ENCODE measurements at places on chromosomes 2 and 18. TPM values are rescaled to one million over a fixed set of nuclear protein-coding genes. Genes with fewer than 3 reads are reported as not detected.
A peak's percentile ranks its signal among the peaks of the same experiment; 100 is the strongest.

GRCh38 chr2:85911814-85912692 is 23.3 kb upstream of the ST3GAL5 start:
- H3K4me1 ChIP-seq = peaks cover 5% of the 10 kb centered on the region
- H3K36me3 ChIP-seq = no peaks in the 10 kb centered on the region
- peak; percentile 49 for DNase-seq
- no peak overlapping the region for H3K4me3 ChIP-seq
- H3K27ac ChIP-seq = no peak overlapping the region

- DNase-seq = no peak
- peaks cover 61% of the 10 kb centered on the region for H3K4me1 ChIP-seq
- no peaks in the 10 kb centered on the region for H3K36me3 ChIP-seq
- H3K27me3 ChIP-seq = no peaks in the 10 kb centered on the region
- H3K4me3 ChIP-seq = no peak overlapping the region
These were observed 43.2 kb upstream of the CAB39 start for GRCh38 chr2:230669386-230669950.

DNA sequence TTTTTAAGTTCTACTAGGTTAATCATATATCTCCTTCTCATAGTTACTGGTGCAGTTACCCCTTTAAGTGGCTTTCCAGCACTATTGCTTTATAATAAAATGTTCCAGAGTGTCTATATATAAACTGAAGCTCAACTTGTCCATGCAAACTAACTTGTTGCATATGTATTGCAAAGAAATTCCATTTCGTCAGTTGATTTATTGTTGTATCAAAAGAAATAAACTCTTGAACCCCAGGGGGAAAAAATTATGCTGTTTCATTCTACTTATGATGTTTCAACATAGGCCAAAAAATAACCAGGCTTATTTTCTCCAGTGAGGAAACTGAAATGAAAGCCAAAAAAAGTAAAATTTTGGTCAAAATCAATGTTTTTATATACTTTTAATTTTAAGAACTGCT is 491.9 kb downstream of the NR4A2 start:
- H3K4me3 ChIP-seq = no peak overlapping the region
- DNase-seq = no peak
- H3K27me3 ChIP-seq = no peaks in the 10 kb centered on the region
- no peaks in the 10 kb centered on the region for H3K4me1 ChIP-seq

- no peak for DNase-seq
- H3K4me3 ChIP-seq = no peak overlapping the region
These were observed 696.5 kb downstream of the NRXN1 start for GRCh38 chr2:50335433-50335832.

DNA sequence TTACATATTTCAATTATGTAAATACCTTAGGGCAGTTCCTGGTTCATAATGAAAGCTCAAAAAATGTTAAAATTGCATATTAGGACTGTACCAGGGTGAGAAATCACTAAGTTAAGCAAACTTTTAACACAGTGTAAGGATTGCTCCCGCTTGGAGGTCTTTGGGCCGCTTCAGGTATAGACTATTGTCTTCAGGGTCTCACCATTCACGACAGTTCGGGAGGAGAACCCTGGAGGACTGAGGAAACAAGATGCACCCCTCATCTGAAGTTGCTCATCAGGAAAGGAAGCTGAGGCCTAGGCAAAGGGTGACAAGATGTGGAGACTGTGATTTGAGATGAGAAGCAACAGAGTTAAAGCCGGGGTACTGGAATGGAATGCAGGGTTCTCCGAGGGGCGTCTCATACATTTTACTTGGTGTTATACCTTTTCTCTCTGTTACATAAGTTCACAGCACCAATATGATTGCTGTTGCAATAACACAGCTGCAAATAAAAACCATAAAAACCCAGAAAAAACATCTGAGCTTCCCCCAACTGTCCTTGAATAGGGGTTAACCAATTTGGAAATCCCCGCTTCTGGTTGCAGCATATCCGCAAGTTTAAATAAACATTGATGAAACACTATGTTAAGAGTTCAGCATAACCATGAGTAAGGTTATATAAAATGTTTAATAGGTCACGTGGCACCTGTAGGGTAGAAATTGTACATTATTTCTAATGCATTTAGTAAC is 40.1 kb downstream of the FBXO48 start:
- H3K4me3 ChIP-seq = no peak overlapping the region
- no peaks in the 10 kb centered on the region for H3K27me3 ChIP-seq
- peaks cover 17% of the 10 kb centered on the region for H3K4me1 ChIP-seq
- H3K36me3 ChIP-seq = no peaks in the 10 kb centered on the region
- H3K27ac ChIP-seq = peak overlapping the region; percentile 72

- H3K27me3 ChIP-seq = no peaks in the 10 kb centered on the region
- no peak overlapping the region for H3K4me3 ChIP-seq
- no peaks in the 10 kb centered on the region for H3K36me3 ChIP-seq
- H3K27ac ChIP-seq = no peak overlapping the region
These were observed 309.7 kb downstream of the RAD51AP2 start for GRCh38 chr2:17208511-17208910.

DNA sequence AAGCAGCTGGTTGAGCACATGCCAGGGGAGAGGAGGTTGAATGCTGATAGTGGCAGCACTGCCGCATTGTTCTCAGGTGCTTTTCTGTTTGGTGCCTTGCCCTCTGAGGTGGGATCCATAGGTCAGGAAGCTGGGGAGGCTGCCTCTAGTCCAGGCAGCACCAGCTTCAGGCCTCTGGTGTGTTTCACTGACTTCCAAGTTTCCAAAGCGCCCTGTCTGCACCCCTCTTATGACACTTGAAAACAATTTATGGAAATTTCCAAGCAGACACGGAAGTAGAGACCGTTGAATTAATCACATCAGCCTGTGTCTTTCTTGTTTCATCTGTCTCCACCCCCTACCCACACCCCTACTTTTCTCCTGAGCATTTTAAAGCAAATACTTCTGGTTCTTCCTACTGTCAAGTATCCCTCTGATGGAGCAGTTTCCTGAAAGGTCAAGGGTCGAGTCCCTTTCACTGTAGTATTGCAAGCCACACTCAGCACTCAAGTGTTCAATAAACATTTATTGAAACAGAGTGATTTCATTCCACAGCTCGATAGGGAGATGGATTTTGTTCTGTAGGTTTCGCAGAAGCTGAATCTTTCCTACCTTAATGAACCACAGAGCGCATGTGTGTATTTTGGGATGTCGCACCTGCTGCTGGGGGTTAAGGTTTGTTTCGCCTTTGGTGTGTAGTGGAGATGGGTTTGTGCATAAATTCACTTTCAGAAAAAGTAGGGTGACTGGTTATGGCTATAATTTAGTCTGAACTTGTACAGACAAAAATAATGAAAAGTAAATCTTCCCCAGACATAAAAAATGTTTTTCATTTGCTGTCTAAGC is 21.4 kb downstream of the DGKD start:
- DNase-seq = no peak
- H3K27me3 ChIP-seq = no peaks in the 10 kb centered on the region
- peaks cover 13% of the 10 kb centered on the region for H3K4me1 ChIP-seq
- no peak overlapping the region for H3K4me3 ChIP-seq
- no peak overlapping the region for H3K27ac ChIP-seq
- H3K36me3 ChIP-seq = peaks cover 15% of the 10 kb centered on the region

DNA sequence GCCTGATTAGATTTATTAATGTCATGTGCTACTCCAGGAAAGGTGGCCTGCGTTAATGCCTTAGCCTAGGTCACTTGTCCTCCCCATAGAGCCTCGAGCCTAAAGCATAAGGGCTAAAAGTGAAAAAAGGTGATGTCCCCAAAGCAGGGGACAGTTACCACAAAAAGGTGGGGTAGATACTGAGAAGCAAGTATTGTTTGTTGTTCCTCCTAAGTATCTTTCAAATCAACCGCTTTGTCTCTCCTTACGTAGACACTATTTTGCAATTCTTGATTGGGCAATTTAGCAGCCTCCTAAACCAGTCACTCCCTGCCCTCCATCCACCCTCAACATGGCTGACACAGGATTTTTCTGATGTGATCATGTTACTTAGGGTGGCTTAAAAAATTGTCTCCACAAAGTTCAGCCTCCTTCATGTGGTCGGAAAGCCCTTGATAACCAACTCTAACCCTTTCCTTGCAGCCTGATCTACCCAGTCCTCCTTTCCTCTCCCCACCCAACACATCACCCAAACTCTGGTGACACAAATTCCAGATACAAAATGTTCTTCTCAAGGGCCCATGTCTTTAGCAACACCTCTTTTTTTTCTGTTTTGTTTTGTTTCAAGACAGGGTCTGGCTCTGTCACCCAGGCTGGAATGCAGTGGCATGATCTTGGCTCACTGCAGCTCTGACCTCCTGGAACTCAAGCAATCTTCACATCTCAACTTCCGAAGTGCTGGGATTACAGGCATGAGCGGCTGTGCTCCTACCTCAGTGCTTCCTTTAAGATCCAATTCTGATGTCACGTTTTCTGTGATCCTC is 6.9 kb downstream of the INHA start:
- DNase-seq = no peak
- peaks cover 11% of the 10 kb centered on the region for H3K27me3 ChIP-seq
- H3K4me1 ChIP-seq = no peaks in the 10 kb centered on the region
- no peak overlapping the region for H3K27ac ChIP-seq
- H3K4me3 ChIP-seq = no peak overlapping the region

DNA sequence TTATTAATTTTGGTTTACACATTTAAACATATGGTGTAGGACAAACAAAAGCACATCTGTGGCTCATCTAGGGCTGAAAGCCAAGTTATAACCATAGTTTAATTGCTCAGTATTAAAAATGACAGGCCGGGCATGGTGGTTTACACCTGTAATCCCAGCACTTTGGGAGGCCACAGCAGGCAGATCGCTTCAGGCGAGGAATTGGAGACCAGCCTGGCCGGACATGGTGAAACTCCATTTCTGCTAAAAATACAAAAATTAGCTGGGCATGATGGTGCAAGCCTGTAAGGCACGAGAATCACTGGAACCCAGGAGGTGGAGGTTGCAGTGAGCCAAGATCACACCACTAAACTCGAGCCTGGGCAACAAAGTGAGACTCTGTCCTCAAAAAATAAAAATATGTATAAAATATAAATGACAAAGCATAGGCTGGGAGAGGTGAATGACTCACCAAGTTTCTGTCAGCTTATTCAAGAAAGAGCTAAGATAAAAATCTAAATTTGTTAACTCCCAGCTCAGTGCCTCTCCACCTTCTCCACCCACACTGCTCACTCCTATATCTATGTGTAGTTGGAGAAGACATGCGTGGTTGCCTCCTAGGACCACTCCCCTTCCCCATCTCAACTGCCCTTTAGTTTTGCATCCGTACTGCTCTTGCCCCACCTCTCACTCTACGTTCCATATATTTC is 79.2 kb upstream of the PID1 start:
- H3K4me1 ChIP-seq = no peaks in the 10 kb centered on the region
- no peak overlapping the region for H3K27ac ChIP-seq
- no peak for DNase-seq

DNA sequence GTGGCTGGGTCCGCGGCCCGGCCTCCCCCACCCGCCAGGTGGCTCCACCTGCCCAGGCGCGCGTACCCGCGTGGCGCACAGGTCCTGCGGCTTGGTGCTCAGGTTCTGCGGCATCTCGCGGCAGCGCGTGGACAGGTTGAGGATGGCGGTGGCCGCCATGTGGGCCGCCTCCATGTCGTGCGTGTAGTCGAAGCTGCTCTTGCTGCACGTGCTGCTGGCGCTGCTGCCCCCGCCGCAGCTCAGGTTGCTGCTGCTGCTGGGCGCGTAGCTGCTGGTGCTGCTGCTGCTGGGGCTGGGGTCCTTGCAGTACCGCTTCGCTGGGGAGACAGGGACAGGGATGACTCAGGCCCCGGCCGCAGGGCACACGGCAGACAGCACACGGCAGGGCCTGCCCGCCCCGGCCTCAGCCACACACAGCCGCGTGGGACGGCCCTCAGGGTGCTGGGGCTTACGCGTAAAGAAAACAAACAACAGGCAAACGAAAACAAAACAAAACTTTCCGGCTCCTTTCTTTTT is 147.7 kb upstream of the PXDN start:
- H3K27me3 ChIP-seq = peaks cover 2% of the 10 kb centered on the region
- no peak for DNase-seq
- H3K36me3 ChIP-seq = no peaks in the 10 kb centered on the region
- no peak overlapping the region for H3K27ac ChIP-seq

DNA sequence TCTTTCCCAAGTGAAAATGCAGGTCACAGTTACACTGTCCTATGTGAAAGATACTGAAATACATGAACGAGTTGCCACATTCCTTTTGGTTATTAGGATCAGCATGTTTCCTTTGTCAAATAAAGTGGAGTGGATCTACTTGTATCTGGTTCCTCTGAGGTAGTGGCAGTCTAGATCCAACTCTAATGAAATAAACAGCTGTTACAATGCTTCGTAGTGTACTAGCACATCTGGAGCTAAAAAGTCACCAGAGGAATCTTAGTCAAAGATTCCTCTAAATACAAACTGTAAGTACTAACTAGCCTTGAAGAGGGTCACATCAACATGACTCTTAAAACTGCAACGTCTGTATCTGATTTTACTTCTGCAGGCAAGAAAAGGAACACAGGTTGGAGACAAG is 228.9 kb downstream of the DYM start:
- DNase-seq = no peak
- peaks cover 23% of the 10 kb centered on the region for H3K4me1 ChIP-seq
- no peak overlapping the region for H3K27ac ChIP-seq
- peaks cover 12% of the 10 kb centered on the region for H3K36me3 ChIP-seq

- H3K27me3 ChIP-seq = no peaks in the 10 kb centered on the region
- DNase-seq = no peak
- H3K36me3 ChIP-seq = no peaks in the 10 kb centered on the region
- no peak overlapping the region for H3K27ac ChIP-seq
These were observed 47.8 kb upstream of the FOSL2 start for GRCh38 chr2:28344756-28345373.

GRCh38 chr2:195932-196331 is 67.9 kb downstream of the SH3YL1 start:
- no peak overlapping the region for H3K27ac ChIP-seq
- H3K27me3 ChIP-seq = no peaks in the 10 kb centered on the region
- H3K4me3 ChIP-seq = no peak overlapping the region
- no peak for DNase-seq

GRCh38 chr2:70081221-70081620 is 6.1 kb upstream of the PCBP1 start:
- no peaks in the 10 kb centered on the region for H3K27me3 ChIP-seq
- H3K4me3 ChIP-seq = no peak overlapping the region
- DNase-seq = no peak
- H3K4me1 ChIP-seq = peaks cover 56% of the 10 kb centered on the region

DNA sequence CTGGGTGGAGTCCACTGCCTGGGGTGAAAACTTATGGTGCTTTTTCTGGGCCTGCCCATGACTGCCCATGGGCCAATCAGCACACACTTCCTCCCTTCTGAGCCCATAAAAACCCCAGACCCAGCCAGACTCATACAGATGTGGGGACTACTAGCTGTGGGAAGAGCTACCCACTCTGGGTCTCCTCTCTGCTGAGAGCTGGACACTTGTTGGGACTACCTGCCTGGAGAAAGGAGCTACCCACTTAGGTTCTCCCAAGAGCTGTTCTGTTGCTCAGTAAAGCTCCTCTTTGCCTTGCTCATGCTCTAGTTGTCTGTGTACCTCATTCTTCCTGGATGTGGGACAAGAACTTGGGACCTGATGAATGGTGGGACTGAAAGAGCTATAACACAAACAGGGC is 119.6 kb upstream of the SLC38A11 start:
- no peak for DNase-seq
- no peaks in the 10 kb centered on the region for H3K4me1 ChIP-seq
- H3K36me3 ChIP-seq = no peaks in the 10 kb centered on the region
- H3K27ac ChIP-seq = no peak overlapping the region
- no peaks in the 10 kb centered on the region for H3K27me3 ChIP-seq

Gene ALKAL2
- total RNA-seq = not detected

Gene KCNG2
- not detected for total RNA-seq

Gene OTX1
- total RNA-seq = not detected

Gene ZNF396
- 1.6 TPM for total RNA-seq

Gene COLEC12
- not detected for total RNA-seq

Gene TMEM163
- 0.12 TPM for total RNA-seq

Gene SPC25
- total RNA-seq = 38.4 TPM

Gene MYOM1
- total RNA-seq = 0.90 TPM

Gene SERPINB13
- total RNA-seq = not detected

Gene ALPI
- not detected for total RNA-seq

Gene CDH19
- total RNA-seq = not detected

Gene LRPPRC
- 141 TPM for total RNA-seq

Data from activated CD4-positive, alpha-beta memory T cell treated with anti-CD3 and anti-CD28 coated beads for 36 hours (primary cell).